ENCODE measurements at places on chromosomes 7 and 10.

DNA sequence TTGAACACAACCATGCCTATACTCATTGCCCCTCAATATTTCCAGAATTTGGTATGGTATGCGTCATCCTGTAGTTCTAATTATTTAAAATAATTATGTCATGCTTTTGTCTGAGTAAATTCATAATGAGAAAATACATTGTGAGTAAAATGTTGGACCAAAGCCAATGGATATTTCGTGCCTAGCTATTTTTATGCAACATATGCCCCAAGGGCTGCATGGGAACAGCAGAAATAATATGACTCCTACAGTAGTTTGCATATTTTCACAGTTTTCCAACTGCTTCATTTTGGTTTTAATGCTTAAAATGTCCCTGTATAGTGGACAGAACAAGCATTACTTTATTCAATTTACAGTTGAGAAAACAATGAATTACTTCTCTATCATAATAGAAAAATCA is 1115.6 kb upstream of the GHITM start:
- no peak for DNase-seq

- DNase-seq: no peak
Measured at GRCh38 chr7:37391791-37392672, 56.6 kb downstream of the ELMO1 start.

DNA sequence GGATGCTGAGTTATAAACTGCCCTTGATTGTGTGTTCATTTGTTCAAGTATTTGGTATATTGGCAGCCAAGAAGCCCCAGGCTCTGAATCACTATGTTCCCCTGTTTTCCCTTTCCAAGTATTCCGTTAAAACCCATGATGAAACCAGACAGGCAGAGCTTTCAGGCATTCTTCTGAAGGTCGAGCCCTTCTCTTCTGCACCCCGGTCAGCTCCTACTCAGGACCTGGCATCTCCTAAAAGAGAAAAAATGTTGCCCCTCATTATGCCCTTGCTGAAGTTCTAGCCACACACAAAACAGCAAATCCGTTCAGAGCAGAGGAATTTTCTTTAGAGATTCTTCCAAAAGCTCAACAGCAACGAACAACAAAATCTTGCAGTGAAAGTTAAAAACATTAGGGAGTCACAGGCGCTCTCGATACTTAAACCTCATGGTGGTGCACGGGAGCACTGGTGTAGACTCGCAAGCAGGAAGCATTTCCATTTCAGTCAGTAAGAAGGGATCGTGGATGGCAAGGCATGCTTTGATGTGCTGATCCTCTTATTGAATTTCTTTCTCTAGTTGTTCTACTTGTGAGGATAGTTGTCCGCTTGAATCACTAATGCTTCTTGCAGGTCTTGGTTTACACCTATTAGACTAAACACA is 264.9 kb downstream of the SKIDA1 start:
- DNase-seq: no peak

- DNase-seq: no peak
Measured at GRCh38 chr7:80002865-80003264, 131.8 kb upstream of the GNAI1 start.

- DNase-seq: no peak
Measured at GRCh38 chr7:148185041-148185440, 405.5 kb upstream of the C7orf33 start.

GRCh38 chr10:121524157-121524817 is 74.0 kb downstream of the FGFR2 start:
- DNase-seq: no peak

DNA sequence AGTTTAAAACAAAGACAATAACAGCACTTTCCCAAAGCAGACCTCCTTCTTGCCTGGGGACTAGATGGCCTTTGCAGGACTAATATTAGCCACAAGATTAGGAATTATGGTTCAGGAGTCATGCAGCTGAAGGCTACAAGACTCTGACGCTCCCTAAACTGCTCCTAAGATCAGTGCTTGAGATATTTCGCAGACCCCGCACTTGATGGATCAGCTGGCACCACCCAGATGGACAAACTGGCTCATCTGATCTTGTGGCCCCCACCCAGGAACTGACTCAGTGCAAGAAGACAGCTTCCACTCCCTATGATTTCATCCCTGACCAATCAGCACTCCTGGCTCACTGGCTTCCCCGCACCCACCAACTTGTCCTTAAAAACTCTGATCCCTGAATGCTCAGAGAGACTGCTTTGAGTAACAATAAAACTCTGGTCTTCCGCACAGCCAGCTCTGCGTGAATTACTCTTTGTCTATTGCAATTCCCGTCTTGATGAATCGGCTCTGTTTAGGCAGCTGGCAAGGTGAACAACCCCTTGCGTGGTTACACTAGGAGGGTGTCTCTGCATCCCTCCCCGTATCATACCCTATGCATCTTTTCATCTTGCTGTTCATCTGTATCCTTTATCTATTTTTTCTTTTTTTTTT is 26.9 kb upstream of the NRBF2 start:
- no peak for DNase-seq

DNA sequence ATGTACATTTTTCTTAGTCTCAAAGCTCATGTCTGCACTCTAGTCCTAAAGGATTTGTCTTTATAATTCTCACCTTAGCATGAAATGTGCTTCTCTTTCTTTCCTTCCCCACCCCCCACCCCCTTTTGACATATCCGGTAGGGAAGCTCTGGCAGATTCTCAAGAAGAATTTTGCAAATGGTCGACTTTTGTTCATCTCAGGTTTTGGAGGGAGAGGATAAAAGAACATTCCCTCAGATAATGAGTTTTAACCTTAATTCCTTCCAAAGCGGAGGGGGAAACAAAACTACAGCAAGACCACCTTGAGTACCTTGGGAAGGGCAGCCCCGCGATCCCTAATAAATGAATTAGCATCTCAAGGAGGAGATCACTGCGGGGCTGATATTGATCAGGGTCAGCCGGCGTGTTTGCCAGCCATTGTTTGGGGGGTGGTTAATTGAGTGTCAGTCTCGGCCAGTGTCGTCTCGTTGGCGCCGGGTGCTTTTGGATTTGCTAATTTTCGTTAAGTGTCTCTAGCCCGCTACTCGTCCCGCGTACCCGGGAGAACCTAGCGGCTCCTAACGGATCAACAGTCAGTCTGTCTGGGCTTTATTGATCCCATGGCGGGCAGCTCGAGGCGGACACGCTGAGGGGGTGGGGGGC is 874 bp upstream of the BAMBI start:
- no peak for DNase-seq

- DNase-seq: peak; percentile 85
Measured at GRCh38 chr7:39580149-39580874, 14.1 kb downstream of the YAE1 start.

GRCh38 chr7:148204639-148205304 is 385.8 kb upstream of the C7orf33 start:
- no peak for DNase-seq

GRCh38 chr7:23469150-23469960 is 936 bp downstream of the IGF2BP3 start:
- no peak for DNase-seq

- DNase-seq: no peak
Measured at GRCh38 chr7:2791390-2791789, 52.7 kb downstream of the GNA12 start.

- DNase-seq: no peak
Measured at GRCh38 chr7:2966466-2967078, 77.1 kb downstream of the CARD11 start.

GRCh38 chr7:10300577-10300976 is 673.1 kb upstream of the PHF14 start:
- DNase-seq: no peak

DNA sequence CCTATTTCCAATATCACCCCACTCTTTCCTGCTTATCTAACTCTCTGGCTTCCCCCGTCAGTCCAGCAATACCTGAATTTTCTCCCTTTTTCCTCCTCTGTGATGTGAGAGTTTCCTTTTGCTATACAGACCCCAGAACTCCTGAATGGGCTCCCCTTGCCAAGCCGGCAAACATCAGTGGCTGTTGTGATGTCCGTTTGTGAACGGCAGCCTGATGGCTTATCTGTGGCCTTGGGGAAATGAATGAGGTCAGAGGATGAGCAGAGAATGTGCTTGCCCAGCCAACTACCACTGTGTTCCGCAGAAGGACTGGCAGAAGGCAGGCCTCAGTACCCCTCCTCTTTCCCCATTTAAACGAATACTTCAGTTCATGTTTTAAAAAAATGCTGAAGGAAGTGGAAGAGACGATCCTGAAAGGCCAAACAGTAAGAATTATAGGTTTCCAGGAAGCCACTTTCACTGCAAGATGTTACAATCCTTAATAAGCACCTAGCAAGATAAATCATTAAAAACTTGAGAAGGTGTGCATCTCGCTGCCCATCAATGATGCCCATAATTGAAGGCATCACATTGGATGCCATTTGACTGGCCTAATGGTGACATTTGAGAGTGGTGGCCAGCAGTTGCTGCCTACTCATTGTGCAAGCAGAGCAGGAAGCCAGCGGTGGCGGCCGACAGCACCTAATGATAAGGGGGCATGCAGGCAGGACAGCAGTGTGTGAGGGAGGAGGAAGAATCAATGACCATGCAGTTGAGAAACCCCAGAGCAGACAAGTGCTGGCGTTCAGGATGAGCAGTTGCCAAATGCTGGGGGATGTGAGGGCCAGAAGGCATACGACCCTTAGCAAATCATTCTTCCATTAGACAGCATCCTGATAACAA is 31.5 kb downstream of the SLC18A2 start:
- DNase-seq: no peak

DNA sequence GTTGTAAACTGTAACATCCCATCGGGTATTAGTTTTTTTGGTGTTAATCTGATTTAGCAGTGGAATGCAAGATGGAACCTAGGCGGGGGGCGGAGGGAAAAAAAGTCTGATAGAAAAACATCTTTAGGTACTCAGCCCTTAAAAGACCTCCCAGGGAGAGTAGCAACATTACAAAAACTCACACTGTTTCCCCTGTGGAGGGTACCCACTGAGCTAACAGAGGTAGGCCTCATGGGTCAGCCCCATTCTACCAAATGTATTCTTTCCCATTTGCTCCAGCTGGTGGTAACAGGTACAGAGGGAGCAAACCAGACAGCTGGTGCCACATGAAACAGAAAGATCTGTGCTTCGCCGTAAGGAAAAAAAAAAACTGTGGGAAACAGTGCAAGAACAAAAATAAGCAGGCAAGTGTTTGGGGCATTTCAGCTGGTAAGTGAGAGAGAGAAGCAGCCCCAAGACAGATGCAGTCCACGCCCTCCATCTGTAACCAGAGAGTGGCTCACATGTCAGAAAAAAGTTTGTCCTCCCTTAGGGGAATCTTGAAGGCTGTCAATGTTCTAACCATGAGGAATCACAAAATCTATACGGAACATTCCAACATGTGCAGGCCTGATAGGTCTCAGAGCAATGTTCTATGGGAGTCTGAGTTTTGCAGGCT is 65.3 kb downstream of the HOXA1 start:
- no peak for DNase-seq

DNA sequence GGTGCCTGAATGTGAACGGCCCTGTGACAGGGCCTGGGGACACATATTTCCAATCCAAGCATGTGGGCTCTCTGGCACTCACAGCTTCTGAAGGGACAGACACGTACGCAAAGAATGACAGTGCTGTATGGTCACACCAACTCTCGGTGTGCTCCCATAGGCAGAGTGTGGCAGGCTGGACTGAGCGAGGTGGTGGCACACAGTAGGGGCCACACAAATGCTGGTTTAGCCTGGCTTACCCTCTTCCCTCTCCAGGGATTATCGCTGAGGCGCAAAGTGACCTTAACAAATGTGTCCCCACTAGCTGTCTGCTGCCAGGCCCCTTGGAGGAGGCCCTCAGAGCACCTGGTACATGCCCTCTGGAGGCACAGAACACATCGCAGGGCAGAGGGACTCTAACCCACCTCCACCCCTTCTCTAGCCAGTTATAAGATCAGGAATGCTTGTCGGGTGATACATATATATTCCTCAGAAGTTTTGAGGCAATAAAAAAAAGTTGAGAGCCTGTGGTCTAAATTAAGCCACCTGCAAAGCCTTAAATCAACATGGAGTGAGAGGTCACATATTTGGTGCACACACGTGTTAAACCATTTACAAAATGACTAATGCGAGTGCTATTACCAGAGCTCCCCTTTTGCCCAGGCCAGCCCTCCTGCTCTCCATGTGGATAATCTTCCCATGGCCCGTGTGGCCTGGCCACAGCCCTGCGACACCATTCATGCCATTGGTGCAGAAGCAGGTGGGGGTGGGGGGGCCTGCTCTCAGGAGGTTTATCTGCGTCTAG is 262.8 kb upstream of the GRB10 start:
- no peak for DNase-seq

DNA sequence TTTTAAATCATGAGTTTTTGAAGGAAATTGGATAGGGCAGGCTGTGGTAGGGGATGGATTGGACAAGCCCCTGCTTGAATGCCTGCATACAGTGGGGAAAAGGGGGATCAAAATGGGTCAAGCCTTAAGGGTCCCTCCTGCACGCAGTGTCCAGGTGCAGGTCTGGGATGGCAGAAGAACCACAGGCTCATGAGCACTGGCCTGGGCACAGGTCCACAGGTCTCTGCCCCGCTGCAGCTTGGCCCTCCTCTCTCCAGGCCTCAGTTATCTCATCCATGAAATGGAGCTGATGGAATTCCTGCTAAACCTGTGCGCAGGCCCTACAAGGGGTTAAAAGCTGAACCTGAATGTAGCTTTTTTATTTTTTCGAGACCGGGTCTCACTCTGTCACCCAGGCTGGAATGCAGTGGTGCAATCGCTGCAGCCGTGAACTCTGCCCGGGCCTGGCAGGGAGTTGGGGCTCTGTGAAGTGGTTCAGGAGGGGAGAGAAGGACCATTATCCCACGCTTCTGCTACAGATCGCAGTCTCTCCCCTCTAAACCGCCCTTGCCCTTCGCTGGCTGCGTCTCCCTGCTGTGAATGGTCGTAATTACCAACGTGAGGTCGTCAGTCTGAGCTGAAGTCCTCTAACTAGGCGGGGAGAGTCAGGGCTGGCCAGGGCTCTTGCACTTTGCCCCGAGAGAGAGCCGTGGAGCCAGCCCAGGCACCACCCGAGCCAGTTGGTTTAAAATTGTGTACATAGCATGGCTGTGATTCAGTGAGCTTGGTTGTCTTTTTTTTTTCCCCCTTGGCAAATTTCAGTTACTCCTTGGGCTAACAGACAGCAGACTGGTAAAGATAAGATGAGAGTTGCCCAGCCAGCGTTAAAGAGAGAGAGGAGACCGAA is 77.5 kb upstream of the GTF2I start:
- DNase-seq: no peak

- DNase-seq: no peak
Measured at GRCh38 chr7:108104324-108104723, 25.8 kb downstream of the LAMB4 start.

GRCh38 chr10:86330778-86331763 is 35.5 kb downstream of the GRID1 start:
- no peak for DNase-seq
